Esophagus squamous epithelium (tissue), 5 donors: ENCODE measurements at places on chromosomes 3 and 15.

DNA sequence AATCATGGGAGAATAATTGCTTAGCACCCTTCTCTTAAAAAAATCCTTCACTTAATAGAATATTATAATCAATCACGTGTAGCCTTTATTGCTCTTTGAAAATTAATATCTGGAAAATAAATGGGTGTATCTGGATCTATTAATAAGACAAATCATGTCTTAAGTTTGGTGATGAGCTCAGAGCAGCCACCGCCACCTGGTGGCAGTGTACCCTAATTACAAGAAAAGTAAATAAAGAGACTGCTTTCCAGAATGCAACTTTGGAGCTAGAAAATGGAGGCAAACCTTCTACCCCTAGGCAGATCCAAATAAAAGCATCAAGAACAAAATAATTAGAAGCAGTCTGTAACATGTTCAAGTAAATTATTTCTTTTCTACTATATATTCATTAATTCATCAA lies 43.5 kb downstream of the EPHB1 start:
- DNase-seq = no peak

DNA sequence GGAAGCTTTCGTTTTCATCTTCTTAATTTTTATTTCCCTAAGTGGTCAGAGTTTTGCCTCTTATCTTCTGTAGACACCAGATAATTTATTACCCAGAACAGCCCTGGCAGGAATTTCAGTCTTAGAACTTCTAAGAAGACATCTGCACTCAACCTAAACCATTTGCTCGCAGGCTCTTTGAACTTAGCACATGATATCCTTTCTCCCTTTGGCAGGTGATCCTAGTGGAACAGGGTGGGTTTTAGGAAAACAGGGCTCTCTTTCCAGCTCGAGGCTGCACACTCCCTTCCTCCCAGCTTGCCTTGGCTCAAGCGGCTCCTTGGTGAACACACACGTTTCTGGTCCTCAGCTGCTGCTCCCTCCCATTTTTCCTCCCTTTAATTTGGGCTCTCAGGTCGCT lies 116.5 kb downstream of the THSD4 start:
- no peak for DNase-seq

GRCh38 chr15:38128921-38129320 lies 123.7 kb upstream of the SPRED1 start:
- DNase-seq = no peak

- no peak for DNase-seq
These were observed 198.5 kb downstream of the RSRC1 start for GRCh38 chr3:158308236-158308928.

- no peak for DNase-seq
These were observed 65.4 kb upstream of the P2RY1 start for GRCh38 chr3:152769523-152769922.

DNA sequence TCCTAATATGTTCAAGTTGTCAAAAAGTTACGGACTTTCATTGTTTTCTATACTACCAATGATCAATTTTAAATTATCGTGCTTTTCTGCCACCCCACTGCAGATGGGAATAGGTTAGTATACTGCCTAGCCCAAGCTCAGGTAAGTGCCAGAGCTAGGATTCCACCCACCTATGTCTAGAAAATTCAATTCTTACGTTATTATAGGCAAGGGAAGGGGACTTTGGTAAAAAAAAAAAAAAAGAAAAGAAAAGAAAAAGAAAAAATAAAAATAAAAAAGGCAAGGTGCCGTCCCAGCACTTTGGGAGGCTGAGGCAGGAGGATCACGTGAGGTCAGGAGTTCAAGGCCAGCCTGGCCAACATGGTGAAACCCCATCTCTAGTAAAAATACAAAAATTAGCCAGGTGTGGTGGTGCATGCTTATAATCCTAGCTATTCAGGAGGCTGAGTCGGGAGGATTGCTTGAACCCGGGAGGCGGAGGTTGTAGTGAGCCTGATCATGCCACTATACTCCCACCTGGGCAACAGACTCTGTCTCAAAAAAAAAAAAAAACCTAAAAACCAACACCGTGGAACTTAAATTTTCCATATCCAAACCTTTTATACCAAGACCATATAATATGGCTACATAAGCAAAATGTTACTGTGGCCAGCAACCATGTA lies 1.3 kb downstream of the RPL22L1 start:
- DNase-seq = no peak

DNA sequence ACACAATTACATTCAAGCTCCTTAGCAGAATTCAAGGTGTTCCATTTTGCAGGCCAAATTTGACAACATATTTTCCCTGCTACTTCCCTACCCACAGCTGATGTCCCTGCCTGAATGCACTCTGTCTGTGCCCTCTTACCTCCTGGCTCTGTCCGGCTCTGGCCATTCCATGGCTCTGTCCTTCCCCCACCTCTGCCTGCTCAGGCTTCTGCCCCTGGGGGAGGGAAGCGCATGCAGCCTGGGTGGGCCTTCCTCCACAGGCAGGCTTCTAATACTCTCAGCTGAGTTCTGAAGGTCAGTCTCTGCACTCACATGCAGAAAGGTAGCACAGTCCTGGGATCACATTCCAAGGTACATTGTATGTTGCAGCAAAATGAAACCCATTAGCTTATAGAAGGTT lies 113.6 kb upstream of the CACNA2D3 start:
- no peak for DNase-seq

DNA sequence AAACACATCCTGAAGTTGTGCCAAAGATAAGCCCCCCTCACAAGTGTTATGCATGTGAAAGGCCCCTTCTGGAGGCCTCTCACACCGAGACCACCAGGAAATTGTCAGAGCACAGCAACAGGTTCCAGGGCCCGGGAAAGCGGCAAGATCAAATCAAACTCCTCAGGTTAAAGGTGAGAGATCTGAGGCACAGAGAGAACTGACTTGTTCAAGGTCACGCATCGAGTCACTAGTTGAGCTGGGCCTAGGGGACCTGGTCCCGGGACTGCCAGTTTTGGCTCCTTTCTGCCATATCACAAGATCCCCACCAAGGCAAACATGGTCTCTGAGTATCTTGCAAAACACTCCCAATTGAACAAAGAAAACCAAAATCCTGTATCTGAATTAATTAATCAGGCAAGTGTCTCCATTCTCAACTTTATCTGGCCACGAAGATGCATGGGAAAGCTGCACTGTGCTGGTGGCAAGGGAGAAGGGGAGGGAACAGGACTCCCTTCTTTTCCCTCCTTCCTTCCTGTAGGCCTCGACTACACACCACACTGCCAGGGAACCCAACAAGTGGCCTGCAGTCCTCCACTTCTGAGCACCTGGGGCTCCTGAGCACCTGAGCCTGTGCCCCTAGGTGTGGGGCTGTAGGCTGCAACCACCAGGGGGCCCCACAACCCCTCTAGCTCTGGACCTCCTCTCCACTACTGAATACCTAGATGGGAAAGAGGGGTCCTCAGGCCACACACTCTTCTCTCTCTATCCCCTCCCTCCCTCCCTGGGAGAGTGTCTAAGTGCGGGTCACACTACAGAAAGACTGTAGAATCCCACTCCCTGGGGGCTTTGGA lies 37.3 kb downstream of the ANP32A start:
- no peak for DNase-seq
